ENCODE measurements at places on chromosomes 4 and X.

GRCh38 chr4:138861135-138861534 is 154.4 kb upstream of the NOCT start:
- no peak for DNase-seq

GRCh38 chr4:8225706-8226443 is 26.8 kb downstream of the SH3TC1 start:
- peak; percentile 31 for DNase-seq

DNA sequence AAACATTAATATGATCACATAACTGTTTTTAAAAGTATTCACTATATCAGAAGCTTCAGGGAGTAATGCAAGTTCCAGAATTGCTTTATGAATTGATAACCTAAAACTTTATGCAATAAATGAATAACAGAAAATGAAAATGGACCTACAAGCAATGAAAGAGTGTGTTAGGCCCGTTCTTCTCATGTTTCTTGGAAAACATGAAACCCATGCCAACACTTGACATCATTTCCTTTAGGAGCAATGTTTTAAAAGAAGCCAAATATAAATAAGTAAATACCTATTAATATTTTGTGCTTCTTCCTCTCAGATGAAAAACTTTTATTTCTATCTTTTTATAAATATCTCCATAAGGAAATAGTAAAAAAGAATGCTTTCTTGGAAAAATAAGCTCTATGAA is 123.0 kb upstream of the GALNT7 start:
- DNase-seq = no peak

- DNase-seq = no peak
Observed at GRCh38 chr4:111562826-111563225, 582.4 kb upstream of the FAM241A start.

Measured in NCI-H774 (cell line).